Uterine smooth muscle cell (primary cell): ENCODE measurements at places on chromosomes 7 and 10. TPM values are rescaled to one million over a fixed set of nuclear protein-coding genes. Genes with fewer than 3 reads are reported as not detected.

Gene STEAP1
- total RNA-seq: 32.6 and 65.6 TPM in 2 replicates

Gene TMEM229A
- total RNA-seq: not detected in 2 replicates

Gene GSTO2
- total RNA-seq: 1.7 and 5.1 TPM in 2 replicates

Gene BRAT1
- 31.1 and 32.4 TPM in 2 replicates for total RNA-seq

Gene CDNF
- total RNA-seq: 1.1 and 1.3 TPM in 2 replicates

Gene RFC2
- total RNA-seq: 15.6 and 50.8 TPM in 2 replicates

Gene CYP3A7
- 0.55 and 1.2 TPM in 2 replicates for total RNA-seq

Gene EPHA1
- total RNA-seq: 0.12 and 0.33 TPM in 2 replicates

Gene EGFR
- 75.5 and 76.1 TPM in 2 replicates for total RNA-seq

Gene INPP5A
- total RNA-seq: 43.4 and 60.0 TPM in 2 replicates

Gene OPN4
- total RNA-seq: not detected in 2 replicates

Gene AFAP1L2
- total RNA-seq: 0.22 and 1.4 TPM in 2 replicates

Gene SND1
- 240 and 241 TPM in 2 replicates for total RNA-seq

Gene FAM107B
- 22.0 and 34.2 TPM in 2 replicates for total RNA-seq

Gene TCAF2
- total RNA-seq: 1.4 and 1.9 TPM in 2 replicates

Gene OR2A7
- 0.12 TPM in 1 of 2 replicates, not detected in the other for total RNA-seq

Gene CRHR2
- not detected in 2 replicates for total RNA-seq

Gene VAX1
- total RNA-seq: not detected in 2 replicates

Gene HECTD2
- 11.5 and 12.3 TPM in 2 replicates for total RNA-seq

Gene MKI67
- total RNA-seq: 10.1 and 48.0 TPM in 2 replicates

Gene PARD3
- total RNA-seq: 74.6 and 81.5 TPM in 2 replicates

Gene ODAD2
- 3.5 and 8.4 TPM in 2 replicates for total RNA-seq

Gene FZD1
- total RNA-seq: 18.7 and 25.1 TPM in 2 replicates

Gene EPHB6
- total RNA-seq: 4.4 and 5.0 TPM in 2 replicates

Gene CNOT4
- 5.9 and 6.6 TPM in 2 replicates for total RNA-seq

Gene NPC1L1
- total RNA-seq: under 0.01 and 0.12 TPM in 2 replicates

Gene OR9A2
- total RNA-seq: not detected in 2 replicates

Gene ZCCHC24
- 19.6 and 23.2 TPM in 2 replicates for total RNA-seq

Gene SPDYE18
- not detected in 2 replicates for total RNA-seq

Gene FEZF1
- not detected in 2 replicates for total RNA-seq

Gene NACAD
- 1.9 and 2.4 TPM in 2 replicates for total RNA-seq

Gene CFTR
- under 0.01 TPM in 2 replicates for total RNA-seq

Gene GPR85
- 8.6 TPM in 2 replicates for total RNA-seq

Gene UNCX
- not detected in 2 replicates for total RNA-seq

Gene FKBP6
- under 0.01 TPM in 1 of 2 replicates, not detected in the other for total RNA-seq

Gene ATOH7
- not detected in 2 replicates for total RNA-seq

Gene FAM20C
- total RNA-seq: 35.9 and 44.6 TPM in 2 replicates

Gene GHRHR
- not detected in 2 replicates for total RNA-seq

Gene DIP2C
- total RNA-seq: 18.8 and 23.1 TPM in 2 replicates

Gene HABP2
- total RNA-seq: not detected in 2 replicates

Gene CALHM1
- not detected in 2 replicates for total RNA-seq

Gene PRR15
- 0.22 and 0.87 TPM in 2 replicates for total RNA-seq

Gene CHST15
- total RNA-seq: 4.6 and 6.5 TPM in 2 replicates

Gene AIFM2
- 6.5 and 6.9 TPM in 2 replicates for total RNA-seq

Gene COL28A1
- 0.55 and 0.87 TPM in 2 replicates for total RNA-seq

Gene DHTKD1
- 26.7 and 28.7 TPM in 2 replicates for total RNA-seq

Gene IGFBP1
- total RNA-seq: 0.11 TPM in 1 of 2 replicates, not detected in the other
